H4 (cell line): ENCODE measurements at places on chromosomes 4 and X. TPM values are rescaled to one million over a fixed set of nuclear protein-coding genes. Genes with fewer than 3 reads are reported as not detected.

DNA sequence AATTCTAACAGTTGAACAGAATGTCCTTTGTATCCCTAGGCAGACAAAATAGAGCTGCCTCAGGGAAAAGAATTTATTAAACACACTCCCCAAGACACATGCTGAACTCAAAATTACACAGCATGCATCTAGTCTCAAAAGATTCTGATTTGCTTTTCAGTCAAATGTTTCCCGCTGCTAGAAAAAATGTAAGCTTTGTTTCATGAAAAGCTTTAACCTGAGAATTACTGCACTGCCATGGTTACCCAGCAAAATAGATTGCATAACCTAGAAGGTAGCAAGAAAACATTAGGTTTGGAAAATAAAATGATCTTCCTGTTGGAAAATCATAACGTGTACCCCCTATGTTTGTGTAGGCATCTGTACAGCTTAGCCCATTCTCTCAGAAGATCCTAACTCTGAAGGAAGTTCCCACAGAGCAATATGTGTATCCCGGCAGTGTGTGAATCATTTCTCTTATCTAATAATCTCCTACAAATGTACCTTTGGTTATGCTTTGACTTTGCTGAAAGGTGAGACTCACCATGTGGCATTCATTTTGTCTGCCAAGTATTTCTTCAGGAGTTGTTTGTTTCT, 646.9 kb downstream of the STPG2 start:
- DNase-seq: peak; percentile 7

The VMA21 gene
- total RNA-seq: 86.5 and 97.4 TPM in 2 replicates

DNA sequence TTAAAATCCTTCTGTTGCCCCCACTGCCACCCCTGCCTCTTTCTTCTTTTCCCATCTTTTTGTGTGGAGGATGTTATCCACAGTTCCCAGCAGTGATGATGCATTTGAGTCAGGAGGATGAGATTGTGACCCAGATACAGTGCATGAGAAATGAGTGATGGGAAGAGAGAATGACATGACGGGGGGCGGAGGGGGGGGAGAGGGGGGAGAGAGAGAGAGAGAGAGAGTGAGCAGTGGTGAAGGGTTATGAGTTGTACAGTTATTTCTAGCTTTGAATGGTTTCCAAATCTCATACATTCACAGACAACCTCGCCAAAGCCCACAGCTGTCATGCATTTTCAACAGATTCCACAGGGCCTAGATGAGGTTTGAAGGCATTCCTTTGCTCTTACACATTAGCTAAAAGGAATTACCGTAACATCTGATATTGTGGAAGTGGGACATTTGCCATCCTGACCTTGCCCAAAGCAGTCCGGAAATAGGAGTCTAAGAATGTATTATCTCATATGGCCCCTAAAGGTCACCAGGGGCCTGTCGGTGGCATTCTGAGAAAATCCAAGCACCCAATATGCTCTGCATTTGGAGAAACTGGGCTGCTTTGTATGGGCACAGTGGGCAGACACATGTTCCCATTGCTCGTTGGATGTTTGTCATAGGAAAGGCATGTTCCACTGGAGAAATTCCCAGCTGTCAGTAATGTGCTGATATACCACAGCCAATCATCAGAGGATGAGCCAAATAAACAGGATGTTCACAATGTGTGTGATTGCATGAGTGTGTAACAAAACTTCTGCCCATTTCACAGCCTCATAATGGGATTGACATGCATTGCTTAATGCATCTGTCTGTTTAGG, 435.8 kb downstream of the SPRY1 start:
- peak; percentile 97 for DNase-seq

DNA sequence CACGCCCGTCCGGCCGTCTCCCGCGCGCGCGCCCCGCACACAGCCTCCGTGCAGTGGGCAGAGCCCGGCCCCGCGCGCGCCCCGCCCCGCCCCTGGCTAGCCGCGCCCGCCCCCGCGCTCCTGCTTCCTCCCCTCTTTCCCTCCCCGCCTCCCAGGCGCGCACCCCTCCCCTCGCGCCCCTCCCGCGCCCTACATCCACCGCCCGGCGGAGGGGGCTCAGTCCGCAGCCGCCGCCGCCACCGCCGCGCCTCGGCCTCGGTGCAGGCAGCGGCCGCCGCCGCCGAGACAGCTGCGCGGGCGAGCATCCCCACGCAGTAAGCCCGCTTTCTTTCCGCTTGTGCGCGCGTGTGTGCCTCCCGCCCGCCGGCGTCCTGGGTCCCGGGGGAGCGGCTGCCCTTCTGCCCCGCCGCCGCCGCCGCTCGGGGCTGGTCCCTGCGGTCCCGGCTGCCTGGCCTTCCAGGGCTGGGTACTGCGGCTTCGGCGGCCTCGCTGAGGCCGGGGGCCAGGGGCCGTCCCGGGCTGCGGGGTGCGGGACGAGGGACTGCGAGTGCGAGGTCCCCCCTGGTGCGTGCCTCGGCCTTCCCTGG, at the start of gene FHL1:
Gene FHL1, plus strand, starts transcription at position 219 of the 587 bp plus-strand sequence.
- DNase-seq: no peak

The RBM46 gene
- not detected in 2 replicates for total RNA-seq

The TNIP3 gene
- 0.66 and 1.5 TPM in 2 replicates for total RNA-seq

The NXF2B gene
- total RNA-seq: 0.15 TPM in 1 of 2 replicates, not detected in the other

The BCORL1 gene
- 0.46 and 1.3 TPM in 2 replicates for total RNA-seq

DNA sequence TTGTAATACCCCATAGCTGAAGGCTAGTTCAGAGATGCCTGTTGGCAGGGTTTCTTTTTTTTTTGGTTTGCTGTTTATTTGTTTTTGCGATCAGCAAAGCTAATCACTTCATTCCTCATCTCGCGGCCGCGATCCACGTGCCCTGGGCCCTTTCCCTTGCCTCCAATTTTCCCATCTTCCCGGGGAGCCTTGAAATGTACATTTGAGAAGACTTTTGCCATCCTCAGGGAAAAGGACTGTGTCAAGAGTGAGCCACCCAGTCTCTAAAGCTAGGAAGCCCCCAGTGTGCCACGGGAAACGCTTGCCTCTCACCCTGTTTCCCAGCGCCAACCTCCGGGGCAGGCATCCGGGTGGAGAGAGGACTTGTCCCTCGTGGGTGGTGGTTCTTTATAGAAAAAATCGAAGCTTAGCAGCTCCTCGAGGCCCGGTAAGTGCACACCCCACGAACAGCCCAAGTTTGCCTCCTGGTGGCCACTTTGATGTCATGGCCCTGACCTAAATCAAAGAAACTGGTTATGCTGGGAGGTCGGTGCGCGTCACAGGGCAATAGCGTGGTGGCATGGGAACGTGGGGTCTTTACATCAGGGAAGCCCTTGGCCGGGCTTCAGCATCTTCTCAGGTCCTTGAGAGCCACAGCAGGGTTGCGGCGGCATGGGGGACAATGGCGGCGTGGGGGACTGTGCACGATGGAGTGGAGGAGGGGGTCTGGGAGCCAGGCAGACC, 42.0 kb downstream of the MAP7D3 start:
- DNase-seq: peak; percentile 26

The CPXCR1 gene
- 0.14 TPM in 2 replicates for total RNA-seq

The INTU gene
- total RNA-seq: 0.37 and 2.2 TPM in 2 replicates

The RASGEF1B gene
- total RNA-seq: 0.25 and 1.1 TPM in 2 replicates

- no peak for DNase-seq
Measured at GRCh38 chrX:7076245-7076661, 71.3 kb upstream of the STS start.

The GPR173 gene
- 0.72 and 1.7 TPM in 2 replicates for total RNA-seq

The LNX1 gene
- total RNA-seq: 2.8 and 4.2 TPM in 2 replicates

- DNase-seq: peak; percentile 8
Measured at GRCh38 chr4:100982345-100982744, 365.0 kb downstream of the PPP3CA start.

The IL2 gene
- not detected in 2 replicates for total RNA-seq

- DNase-seq: peak; percentile 78
Measured at GRCh38 chr4:98929341-98930267, 671 bp upstream of the EIF4E start.

DNA sequence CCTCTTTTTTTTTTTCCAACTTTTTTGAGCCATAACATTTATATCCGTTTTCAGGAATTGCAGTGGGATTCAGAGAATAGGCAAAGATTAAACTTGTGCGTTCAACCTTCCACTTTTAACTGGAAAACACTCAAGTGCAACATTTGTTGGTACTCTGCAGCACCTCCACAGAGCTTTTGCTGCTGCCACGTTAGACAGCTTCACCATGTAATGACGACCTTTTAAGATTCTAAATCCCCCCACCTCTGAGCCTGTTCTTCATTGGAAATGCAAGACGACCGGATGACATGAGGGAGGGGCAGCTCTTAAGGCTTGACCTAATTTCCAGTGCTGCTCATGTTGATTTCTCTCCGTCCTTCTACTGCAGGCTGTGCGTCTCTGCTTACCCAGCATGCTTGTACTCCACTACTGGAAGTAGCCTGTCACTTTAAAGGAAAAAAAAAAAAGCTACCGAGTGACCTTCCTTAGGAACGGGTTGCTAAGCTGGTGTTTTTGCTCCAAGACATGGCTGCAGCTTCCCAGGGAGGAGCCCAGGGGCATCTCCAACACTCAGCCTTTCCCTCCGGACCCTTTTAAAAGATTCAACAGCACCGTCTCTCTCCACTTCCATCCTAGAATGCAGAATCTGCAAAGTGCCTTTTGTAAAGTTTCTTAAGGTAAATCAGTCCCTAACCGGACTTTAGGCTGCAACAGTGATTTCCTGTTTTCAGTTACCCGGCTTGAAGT, at the start of gene CC2D2A:
Gene CC2D2A, plus strand, starts transcription at position 481 of the 726 bp plus-strand sequence. CDS start 6,051 bp downstream, outside the sequence.
- peak; percentile 31 for DNase-seq

GRCh38 chrX:80799584-80799983, 10.1 kb downstream of the BRWD3 start:
- DNase-seq: no peak

DNA sequence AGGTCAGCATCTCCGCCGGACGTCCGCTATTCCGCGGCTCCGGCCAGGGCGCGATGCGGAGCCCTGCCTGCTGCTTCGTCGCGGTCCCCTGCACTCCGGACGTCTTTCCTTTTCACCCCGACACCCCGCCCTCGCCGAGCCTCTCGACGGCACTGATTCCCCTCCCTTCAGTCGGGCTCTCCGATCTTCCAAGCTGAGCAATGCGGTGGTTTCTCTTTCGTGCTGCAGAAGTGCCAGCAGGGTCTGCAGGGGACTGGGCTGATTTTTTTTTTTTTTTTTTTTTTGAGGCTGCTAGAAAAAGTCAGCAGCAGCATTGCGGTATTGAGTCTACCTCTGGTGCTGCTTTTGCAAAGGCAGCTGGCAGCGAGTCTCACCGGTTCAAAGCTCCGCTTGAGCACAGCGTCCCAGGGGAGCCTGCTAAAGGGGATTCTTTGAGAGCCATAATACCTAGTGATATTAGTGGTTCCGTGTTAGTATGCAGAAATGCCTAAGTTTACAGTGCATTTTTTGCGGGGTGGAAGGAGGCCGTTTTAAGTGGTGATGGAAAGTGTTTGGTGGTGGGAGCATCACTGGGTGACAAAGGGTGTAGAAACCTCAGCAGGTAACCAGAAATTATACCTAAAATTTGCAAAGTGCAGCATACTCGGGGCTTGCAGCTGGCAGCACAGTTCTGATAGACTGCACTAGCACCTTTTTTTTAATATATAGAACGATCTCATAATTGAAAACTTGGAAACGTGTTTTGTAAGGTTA, 969 bp downstream of the STIM2 start:
- peak; percentile 48 for DNase-seq

- DNase-seq: no peak
Measured at GRCh38 chr4:157040405-157040804, 35.5 kb upstream of the GLRB start.

GRCh38 chr4:116055857-116056827, 942.7 kb upstream of the NDST4 start:
- DNase-seq: no peak

The PPEF2 gene
- not detected in 2 replicates for total RNA-seq

The GPR34 gene
- total RNA-seq: not detected in 2 replicates

DNA sequence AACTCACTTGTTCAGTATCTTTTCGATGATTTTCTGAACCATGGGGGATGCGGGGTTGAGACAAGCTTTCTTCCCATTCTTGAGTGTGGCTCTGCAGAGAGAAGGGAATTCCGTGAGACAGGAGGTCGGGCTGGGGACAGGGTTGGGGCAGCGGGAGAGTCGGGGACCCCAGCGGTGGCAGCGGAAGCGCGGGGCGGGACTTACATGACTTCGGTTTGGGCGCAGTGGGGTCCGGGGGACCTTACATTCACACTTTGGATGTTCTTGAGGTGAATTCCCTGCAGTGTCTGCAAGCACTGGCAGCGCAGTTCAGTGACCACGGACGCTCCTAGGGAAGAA, 434 bp downstream of the CXCL3 start:
- DNase-seq: no peak

DNA sequence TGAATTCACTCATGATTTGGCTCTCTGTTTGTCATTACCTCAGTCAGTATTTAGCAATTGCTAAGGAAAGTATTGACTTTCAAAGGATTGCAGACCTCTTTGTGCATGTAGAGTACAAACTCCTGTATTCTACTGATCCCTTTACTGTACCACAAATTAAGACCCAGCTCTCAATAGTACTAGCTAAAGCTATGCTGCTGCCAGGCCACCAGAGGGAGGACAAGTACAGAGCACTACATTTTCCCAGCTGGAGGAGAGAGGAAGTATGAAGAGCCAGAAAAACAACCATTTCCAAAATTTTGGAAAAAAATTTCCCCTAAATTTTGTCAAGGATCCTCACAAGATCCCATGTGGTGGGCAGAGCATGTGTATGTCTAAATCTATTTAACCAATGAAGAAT, 175.0 kb upstream of the MTMR8 start:
- DNase-seq: no peak

The CXCL6 gene
- not detected in 2 replicates for total RNA-seq

- peak; percentile 31 for DNase-seq
Measured at GRCh38 chrX:154799556-154800348, 5.5 kb downstream of the MPP1 start.

DNA sequence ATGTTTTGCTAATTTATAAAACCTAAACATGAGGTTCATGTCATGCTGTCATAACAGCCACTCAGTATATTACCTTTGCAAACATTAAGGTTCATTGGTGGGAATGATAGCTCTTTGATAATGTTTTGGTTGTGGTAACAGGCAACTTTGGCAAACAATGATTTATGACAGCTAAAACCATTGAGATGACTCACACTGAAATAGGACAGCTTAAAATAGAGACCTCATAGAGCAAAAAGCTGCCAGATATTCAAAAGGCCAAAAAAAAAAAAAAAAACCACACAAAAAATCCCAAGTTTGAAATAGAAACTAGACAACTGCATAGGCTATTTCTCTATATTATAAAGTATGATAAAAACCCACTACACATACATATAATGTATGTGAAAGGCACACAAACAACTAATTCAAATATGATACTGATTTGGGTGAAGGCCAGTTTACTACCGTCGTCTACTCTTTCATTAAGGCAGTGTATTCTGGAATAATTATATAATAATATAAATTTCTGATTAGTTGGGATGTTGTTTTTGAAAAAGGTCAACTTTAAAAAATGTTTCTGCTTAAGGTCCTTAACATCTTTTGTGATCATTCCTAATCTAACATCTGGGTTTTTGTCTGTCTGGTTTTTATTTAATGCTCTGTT, 646.0 kb upstream of the PITX2 start:
- peak; percentile 9 for DNase-seq

The HOPX gene
- not detected in 2 replicates for total RNA-seq

DNA sequence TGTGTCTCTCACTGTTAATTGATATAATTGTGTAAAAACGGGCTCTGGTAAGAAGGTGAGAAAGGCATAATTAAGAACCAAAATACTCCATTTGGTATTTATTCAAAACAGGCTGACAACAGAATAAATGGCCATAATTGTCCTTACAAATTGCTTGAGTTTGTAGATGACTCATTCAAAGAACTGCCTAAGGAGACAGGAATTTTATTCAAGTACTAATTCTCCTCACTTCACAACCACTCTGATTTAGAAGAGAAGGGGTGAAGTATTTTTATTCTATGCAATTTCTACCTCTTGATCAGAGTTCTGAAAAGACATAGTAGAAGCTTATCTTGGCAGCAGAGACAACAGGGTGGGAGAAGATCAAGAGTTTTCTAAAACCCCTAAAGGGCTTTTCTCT, 43.1 kb downstream of the ATP11C start:
- DNase-seq: no peak
